ENCODE measurements at places on chromosomes 13 and 19.

- DNase-seq, result peak; percentile 79
Measured at GRCh38 chr19:46990991-46991676, 28.5 kb upstream of the NPAS1 start.

GRCh38 chr13:113623491-113624234 lies 34.3 kb downstream of the ATP4B start:
- DNase-seq, result no peak

DNA sequence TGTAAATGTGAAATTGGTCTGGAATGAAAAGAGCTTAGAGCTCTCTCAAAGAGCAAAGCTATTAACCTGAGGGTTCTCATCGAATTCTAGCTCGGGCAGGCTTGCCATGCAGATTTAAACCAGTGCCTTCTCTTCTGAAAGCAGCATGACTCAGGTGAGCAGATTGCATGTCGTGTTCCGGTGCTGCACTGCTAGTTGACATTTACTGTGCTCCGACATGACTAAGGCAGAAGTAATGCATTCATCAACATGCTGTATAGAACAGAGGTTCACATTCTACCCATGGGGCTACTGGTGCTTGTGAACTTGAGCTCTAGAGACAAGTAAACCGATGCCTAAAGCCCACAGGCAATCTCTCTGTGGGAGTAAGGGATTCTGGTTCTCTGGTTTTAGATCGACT lies 947.7 kb downstream of the EFNB2 start:
- DNase-seq, result no peak

GRCh38 chr19:33621065-33621785 lies 528 bp upstream of the CHST8 start:
- DNase-seq, result no peak

GRCh38 chr13:20473139-20473538 lies 52.5 kb downstream of the CRYL1 start:
- no peak for DNase-seq

DNA sequence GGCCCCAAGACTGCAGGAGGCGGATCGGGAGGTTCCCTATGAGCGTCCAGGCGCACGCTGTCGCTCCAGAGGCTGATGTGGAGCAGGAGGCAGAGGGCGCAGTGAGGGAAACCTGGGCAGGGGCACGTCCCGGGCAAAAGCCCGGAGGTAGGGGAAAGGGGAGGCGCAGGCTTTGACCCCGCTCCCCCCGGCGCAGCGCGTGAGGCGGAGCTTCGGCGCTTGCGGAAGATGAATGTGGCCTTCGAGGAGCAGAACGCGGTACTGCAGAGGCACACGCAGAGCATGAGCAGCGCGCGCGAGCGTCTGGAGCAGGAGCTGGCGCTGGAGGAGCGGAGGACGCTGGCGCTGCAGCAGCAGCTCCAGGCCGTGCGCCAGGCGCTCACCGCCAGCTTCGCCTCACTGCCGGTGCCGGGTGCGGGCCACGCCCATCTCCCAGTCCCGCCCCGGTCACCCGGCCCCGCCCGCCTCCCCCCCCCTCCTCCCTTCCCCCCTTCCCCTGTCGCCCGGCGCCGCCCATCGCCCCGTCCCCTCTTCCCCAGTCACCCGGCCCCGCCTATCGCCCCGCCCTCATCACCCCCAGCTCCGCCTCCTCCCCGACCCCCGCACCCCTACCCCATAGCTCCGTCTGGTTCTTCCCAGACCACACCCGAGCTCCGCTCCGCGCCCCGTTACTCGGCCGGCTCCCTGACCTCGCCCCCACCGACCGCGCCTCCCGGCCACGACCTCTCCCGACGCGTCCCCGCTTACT lies 4.1 kb downstream of the HMG20B start:
- peak; percentile 83 for DNase-seq

GRCh38 chr19:4352701-4353121 lies 9.3 kb downstream of the MPND start:
- peak; percentile 83 for DNase-seq

DNA sequence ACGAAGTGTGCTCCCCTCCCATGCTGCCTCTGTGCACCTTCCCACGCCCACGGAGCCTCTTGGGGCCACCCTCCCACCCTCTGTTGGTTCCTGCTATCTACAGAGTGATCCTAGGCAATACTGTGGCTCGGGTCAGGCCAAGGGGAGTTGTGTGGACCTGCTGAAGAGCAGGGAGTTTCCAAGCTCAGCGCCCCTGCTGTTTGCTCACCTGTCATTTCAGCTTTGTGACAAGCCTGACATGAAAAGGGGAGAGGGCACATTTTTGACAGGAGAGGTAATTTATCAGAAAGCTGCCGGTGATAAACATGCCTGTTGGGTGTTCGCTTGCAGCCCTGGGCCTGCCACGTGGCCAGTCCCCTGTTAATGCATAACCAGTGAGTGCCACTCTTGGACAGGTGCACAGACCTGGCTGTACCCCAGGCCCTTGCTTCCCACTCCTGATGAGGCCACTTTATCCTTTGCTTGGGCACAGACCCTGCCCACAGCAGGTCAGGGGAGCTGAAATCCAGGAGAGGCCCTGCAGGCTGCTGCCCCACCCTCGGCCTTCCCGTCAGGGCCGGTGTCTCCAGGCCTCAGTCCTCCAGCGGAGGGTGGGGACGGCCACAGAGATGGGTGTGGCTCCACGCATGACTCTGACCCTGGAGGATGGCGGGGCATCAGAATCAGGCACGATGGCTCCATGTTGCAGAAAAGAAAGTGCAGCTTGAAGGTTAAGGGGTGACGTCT lies 201.5 kb upstream of the GPR12 start:
- DNase-seq, result no peak

- peak; percentile 74 for DNase-seq
Measured at GRCh38 chr19:5293612-5294378, 46.8 kb downstream of the PTPRS start.

- DNase-seq, result peak; percentile 91
Measured at GRCh38 chr19:33683881-33684537, 62.3 kb downstream of the CHST8 start.

GRCh38 chr13:43662976-43663375 lies 123.8 kb downstream of the ENOX1 start:
- no peak for DNase-seq

DNA sequence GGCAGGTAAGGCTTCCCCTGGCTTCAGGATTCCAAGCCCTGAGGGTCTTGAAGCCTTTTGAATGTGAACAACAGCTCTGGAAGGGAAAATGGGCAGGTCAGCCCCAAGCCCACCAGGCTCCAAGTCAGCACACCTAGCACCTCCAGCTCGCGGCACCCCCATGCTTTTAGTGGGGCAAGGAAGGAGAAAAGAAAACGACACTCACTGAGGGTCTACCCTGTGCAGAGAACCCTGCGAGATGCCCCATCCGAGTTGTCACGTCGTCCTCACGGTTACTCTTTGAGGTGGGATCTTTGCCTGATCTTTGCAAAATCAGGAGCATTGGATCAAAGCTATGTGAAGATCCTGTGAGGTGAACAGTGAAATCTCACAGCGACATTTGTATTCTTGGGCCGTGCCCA lies 5.7 kb upstream of the F10 start:
- DNase-seq, result no peak

- DNase-seq, result peak; percentile 84
Measured at GRCh38 chr19:19053508-19054314, 10.1 kb upstream of the SLC25A42 start.

DNA sequence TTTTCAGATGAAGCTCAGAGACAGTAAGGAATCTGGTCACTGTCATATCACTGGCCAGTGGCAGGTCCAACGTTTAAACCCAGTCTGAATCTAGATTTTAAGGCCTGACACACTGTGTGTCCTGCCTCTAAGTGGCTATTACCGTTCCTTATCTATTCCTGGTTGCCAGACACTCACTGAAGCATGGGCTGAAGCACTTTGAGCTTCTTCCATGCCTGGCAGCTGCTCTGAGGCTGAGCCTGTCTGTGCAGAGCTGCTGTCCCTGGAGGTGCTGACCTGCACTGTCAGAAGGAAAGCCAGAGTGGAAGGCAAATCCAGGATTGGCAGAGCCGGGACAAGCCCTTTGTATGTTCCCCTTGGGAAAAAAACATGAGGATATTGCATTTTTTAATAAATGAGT lies 109.2 kb upstream of the SLC7A1 start:
- no peak for DNase-seq

- no peak for DNase-seq
Measured at GRCh38 chr13:60328073-60328472, 68.9 kb upstream of the TDRD3 start.

DNA sequence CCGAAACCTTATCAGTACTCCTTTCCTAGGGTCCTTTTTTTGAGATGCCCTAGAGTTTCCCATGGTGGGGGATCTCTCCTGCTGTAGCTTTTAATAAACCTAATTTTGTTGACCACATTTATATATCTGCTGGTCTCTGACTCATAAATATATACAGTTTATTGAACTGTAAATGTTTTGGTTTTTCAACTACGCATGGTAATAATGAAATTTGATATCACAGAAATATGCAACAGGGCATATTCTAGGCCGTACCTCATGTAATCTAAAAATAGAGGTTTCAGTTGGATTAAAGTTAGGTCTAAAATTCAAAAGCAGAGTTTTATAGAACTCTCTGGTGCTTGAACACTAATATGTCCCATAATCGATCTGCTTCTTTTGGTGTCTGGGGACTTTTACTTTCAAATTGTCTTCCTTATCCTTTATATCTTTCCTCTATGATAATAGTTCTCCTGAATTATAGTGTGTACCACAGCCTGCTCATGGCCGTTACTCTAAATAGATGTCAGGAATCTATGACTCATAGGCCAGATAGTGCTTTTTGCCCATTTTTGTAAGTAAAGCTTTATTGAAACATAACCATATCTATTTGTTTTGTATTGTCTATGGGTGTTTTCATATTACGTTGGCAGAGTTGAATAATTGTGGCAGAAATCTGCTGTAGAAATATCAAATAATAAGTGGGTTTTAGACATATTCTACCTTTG lies 324.8 kb upstream of the PCDH9 start:
- DNase-seq, result no peak

DNA sequence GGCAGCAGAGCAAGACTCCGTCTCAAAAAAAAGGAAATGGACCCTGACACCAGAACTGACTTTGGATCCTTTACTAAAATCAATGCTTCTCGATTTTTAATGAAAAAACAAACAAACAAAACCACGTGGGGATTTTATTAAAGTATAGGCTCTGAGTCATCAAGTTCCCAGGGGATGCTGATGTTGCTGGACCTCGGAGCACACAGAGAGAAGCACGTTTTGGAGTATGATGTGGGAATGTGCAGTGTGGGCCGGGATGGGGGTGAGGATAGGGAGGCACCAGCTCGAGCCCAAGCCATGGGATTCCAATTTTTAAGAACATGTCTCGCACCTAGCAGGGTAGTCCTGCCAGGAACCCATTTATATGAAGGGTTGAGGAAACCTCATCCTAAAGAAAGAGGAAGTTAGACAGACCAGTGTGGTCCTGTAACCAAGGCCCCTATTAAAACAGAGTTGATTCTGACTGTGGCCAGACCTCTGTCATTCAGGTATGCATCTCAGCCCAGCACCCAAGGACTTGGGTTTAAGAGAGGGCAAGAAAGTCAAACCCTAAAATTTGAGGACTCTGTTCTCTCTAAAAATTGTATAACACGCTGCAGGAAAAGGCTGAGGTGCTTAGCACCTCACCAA lies 6.4 kb downstream of the FLT1 start:
- no peak for DNase-seq

Measured in nephron progenitor cell (in vitro differentiated cells).